GM19239 (cell line): ENCODE measurements at places on chromosomes 7 and 10.

DNA sequence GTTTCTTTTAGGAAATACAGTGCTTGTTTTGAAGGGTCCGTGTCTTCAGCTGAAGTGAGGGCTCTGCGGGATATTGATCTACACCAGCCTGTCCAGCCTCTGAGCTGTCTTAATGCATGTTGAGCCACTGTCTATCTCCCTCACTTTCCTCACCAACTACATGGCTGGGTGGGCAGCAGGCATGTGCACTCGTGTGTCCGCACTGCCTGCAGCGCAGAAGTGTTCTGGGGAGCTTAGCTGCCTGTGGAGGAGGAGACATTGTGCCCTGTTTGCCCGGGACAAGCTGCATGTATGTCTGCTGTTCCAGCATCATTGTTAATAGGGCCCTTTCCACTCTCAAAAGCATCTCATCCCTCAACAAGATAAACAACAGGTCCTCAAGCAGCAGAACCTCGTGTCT, 133.1 kb upstream of the EEPD1 start:
- DNase-seq: no peak

DNA sequence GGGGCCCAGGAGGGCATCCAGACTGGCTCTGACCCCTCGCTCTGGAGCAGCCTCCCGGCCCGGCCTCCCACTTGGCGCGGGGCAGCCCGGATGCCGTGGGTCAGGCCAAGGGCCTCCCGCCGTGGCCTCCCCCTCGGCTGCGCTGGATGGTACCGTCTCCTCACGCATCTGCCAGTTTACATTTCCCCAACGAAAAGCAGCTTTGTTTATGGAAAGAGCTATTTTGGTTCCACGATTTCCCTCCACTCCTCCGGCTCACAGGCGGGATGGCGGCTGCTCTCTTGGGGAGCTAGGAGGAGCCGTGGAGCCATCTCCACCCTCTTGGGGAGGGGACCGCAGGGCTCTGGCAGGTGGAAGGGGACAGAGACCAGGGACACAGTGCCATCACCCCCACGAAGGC, 93.2 kb upstream of the MYL10 start:
- no peak for DNase-seq

DNA sequence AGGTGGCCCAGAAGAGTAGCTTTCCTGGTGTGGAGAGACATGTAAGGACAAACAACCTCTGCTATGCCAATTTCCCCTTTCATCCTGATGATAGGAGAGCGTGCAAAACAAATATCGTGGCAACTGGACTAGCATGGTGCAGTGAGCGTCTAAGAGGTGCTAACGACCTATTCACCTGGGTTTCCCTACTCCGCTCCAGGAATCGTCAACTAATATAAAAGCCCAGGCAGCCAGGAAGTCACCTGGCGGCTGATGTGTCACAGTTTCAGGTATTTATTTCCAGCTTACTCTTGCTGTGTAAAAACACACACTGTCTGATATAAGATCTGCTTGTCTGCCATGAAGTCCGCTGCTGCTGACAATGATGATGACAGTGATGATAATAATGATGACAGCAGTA, 56.5 kb upstream of the EFCAB10 start:
- DNase-seq: no peak

DNA sequence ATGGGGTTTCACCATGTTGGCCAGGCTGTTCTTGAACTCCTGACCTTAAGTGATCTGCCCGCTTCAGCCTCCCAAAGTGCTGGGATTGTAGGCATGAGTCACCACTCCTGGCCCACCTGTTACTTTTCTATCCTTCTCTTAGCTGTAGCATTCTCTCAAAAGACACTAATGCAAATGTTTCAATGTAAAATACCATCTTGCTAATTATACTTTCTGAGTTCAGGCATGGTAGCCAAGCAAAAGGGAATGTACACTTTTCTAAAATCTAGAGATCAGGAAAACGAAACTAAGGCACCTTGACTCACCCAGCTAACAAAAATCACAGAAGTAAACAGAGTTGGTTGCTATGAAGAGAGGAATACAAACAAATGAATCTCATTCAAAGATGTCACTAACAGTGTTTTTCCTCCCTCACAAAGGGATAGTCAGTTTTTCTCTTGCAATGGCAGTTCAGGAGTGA, 401.0 kb upstream of the NRP1 start:
- no peak for DNase-seq

DNA sequence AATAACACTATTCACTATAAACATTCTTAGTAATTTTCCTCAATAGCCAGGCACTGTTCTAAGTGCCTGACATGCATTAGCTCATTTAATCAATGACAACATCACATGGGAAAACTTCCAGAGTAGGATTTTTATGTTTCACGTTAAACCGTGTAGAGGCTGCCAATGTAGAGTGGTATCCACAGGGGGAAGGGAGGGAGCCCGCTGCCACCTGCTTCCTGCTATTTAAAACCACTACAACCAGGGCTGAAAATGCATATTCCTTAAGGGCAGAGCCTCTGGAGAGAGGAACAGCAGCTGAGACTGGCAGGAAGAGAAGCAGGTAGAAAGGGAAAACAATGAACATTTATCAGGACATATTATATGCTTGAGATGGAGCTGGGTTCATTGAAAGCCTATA, 684.3 kb upstream of the AUTS2 start:
- no peak for DNase-seq

DNA sequence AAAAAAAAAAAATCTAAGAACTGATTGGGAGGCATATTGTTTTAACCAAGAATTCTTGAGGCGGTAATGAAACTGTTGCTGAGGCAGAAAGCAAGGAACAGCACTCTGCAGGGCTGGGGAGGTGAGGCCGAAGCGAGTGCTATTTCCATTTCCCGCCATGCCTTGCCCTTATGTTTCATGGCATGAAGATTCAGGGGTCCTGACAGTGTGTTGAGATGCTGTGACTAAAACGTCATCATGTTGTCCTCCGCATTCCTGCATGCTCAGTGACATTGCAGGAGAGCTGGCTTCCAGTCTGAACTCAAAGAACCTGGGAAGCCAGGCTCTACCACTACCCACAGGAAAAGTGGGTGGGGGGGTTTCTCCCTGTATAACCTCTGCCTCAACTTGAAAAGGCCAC, 85.2 kb downstream of the EBF3 start:
- no peak for DNase-seq

- DNase-seq: no peak
Measured at GRCh38 chr10:78829565-78829964, 239.2 kb upstream of the ZMIZ1 start.

DNA sequence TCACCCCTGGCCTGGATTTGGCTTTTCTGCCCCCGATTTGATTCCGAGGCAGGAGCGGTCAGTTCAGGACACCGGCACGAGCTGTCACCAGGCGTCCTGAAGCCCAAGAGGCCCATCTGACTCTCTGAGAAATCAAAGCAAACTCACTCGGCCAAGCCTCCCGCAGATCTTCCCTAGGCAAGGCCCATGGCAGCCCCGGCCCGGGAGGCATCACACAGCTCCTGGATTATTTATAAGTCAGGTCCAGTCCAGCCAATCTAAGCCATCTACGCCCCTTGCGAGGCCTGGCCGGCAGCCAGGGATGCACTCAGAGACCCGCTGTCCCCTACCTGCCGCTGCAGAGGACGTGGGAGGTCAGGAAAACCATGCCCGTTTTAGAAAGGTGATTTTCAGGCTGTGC, 87.3 kb upstream of the DIP2C start:
- DNase-seq: no peak

GRCh38 chr7:30212701-30213111, 71.7 kb upstream of the ZNRF2 start:
- no peak for DNase-seq

GRCh38 chr7:3042861-3043489, 692 bp downstream of the CARD11 start:
- peak; percentile 78 for DNase-seq

- DNase-seq: no peak
Measured at GRCh38 chr7:151174246-151175046, 7.0 kb upstream of the GBX1 start.

DNA sequence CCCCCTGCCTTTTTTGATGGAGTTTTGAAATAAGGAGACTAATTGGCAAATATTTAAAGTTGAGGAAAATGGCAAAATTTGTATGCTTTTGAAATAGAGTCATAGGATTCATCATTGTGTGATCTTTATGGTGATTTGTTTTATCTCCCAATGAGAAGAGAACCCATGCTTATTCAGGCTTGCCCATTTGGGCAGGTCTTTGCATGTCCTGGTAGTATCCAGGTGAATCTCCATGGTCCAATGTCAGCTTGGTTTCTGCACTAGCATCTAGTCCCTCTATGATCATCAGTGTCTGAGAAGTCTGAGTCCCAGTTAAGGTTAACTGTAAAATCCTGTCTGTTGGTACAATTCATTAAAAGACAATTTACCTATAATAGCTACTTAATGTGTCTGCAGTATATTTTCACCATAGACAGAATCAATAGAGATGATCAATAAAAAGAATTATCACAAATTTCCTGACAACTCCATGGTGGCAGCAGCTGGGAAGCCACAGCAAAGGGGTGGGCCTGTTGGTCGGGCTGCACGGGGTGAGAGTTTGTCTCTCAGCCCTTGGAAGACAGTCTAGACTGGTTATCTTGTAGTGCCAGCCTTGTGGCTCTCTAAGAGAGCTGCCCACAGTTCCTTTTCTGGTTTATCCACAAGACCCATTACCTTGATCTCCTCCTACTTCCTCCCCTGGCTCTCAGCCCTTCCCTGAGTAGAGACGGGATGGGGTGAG, 22.2 kb upstream of the BMPER start:
- DNase-seq: no peak

- no peak for DNase-seq
Measured at GRCh38 chr7:24572393-24572996, 757 bp upstream of the PALS2 start.

DNA sequence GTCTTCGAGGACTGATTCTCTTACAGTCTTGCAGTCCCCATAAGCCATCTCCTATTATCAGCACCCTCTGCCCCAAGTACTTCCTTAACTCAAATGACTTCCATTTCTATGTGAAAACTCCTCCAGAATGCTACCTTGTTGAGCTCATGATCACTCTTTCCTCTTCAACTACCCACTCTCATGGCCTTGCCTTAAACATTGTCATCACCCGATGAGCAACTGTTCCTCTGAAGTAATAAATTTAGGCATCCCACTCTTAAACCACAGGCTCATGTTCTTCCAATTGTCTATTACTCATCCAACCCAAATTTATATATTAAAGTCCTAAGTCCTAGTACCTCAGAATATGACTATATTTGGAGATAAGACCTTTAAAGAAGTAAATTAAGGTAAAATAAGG, 152.9 kb downstream of the C1GALT1 start:
- no peak for DNase-seq

DNA sequence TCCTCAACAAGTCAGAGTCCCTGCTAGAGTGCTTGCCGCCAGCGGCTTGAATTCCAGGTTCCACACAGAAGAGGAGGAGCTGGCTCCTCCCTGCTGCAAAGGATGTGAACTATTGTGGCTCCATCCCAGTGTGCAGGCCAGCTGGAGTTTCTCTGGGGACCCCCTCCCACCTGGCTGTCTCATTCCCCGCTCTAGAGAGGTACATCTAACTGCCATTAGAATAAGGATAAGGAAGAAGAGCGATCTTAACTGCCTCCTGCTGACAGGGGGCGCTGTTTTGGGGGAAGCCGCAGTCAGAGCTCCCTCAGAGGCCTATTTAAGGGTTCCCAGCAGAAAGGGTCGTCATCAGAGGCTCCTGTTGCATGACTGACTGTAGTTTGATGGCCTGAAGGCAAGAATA, 40.8 kb upstream of the HECW1 start:
- no peak for DNase-seq

- no peak for DNase-seq
Measured at GRCh38 chr10:101155896-101156295, 24.8 kb downstream of the TLX1 start.
